ENCODE measurements at places on chromosomes 12 and 14. TPM values are rescaled to one million over a fixed set of nuclear protein-coding genes. Genes with fewer than 3 reads are reported as not detected.

The CLEC4E gene
- not detected for total RNA-seq

The CCDC38 gene
- not detected for total RNA-seq

The IFNG-AS1 gene
- not detected for total RNA-seq

The TSPAN11 gene
- total RNA-seq: 0.32 TPM

Measured in LHCN-M2 (cell line).